ENCODE measurements at places on chromosomes 13 and 19.

DNA sequence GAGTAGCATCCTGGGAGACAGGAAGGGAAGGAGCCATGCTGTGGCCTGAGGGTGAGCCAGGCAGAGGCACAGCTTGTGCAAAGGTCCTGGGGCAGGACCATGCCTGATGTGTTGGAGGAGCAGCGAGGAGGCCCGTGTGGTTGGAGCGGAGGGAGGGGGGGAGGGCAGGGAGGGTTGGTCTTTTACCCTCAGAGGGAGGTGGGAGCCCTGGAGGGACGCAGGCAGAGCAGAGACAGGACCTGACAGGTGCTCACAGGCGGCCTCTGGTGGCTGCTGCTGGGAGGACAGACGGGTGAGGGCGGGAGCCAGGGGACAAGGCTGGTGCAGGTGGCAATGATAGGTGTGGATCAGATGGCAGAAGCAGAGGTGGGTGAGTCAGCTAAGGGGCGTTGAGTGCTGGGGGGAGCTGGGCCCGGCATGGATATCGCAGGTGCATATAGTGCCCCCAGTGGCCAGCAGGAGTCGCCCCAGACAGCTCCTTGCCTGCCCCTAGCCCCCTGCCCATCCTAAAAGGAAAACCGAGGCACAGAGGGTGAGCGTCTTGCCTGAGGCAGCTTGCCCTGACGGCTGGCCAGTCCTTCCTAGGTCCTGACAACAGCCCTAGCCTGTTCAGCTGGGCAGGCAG, 9.8 kb upstream of the GNA15 start:
- DNase-seq: peak; percentile 72

GRCh38 chr13:72728290-72728605, 525 bp downstream of the BORA start:
- DNase-seq: no peak

DNA sequence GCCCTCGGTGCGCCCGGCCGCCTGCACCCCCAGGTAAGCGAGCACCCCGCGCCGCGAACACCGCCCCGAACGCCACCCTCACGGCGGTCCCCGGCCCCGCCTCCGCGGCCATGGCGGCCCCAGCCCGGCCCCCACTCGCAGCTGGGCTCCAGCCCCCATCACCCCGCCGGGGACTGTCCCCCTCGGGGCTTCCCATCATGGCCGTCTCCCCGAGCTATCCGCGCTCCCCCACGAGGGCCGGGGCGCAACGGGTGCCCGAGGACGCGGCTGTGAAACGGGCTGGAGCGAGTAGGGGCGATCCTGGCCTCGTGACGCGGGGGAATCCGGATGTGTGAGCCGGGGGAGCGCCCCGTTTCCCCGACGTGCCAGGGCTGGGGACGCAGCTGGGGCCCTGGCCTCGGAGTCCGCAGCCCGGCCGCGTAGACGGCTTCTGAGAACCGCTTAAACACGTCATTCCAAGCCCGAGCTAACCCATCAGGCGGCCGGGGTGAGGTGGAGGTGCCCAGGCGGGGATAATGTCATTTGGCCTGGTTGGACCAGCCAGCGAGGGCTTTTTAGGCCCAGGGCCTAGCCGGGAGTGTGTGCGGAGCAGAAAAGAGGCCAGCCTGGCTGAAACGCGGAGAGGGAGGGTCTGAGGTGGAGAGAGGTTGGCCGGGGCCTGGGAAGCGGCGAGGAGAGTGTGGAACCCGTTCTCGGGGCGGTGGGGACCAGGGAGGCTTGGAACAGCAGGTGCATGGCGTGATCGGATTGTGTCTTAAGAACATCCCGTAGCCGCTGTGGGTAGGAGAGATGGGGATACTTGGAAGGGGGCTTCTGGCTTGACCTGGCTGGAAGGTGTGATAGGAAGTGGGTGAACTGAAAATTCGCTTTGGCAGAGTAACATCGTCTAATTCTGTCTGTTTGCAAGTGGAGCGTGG, 550 bp downstream of the CERS4 start:
- DNase-seq: peak; percentile 41

GRCh38 chr13:105599477-105600037, 935.9 kb downstream of the EFNB2 start:
- DNase-seq: no peak

DNA sequence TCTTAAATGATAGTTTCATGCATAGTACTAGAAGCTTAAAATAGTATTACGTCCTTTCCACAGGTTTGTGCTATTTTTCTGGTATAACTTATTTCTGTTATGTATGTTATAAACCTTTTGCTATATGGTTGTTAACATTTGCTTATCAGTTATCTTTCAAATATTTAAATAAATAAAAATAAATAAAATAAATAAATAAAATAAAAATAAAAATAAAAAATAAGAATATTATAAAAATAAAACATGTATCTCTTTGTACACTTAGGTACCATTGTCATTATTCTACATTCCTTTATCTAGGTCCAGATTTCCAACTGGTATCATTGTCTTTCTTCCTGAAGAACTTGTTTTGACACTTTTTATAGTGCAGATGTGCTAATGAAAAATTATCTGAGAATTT, 1310.4 kb upstream of the SLC10A2 start:
- DNase-seq: no peak

DNA sequence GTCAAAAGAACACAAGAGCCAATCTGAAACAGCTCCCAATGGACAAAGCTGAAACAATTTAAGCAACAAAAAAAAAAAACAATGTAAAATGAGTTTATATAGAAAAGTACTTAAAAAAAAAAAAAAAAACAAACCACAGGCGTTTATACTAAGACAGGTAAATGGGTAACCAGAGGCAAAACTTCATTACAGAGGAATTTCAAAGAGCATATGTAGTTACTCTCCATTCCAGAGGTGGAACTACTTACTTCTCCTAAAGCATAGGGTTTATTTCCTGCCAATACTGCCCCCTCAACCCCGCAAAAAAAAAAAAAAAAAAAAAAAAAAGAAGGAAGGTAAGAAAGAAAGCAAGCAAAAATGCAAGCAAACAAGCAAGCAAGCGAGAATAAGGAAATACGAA, 132.9 kb downstream of the LIG4 start:
- no peak for DNase-seq

DNA sequence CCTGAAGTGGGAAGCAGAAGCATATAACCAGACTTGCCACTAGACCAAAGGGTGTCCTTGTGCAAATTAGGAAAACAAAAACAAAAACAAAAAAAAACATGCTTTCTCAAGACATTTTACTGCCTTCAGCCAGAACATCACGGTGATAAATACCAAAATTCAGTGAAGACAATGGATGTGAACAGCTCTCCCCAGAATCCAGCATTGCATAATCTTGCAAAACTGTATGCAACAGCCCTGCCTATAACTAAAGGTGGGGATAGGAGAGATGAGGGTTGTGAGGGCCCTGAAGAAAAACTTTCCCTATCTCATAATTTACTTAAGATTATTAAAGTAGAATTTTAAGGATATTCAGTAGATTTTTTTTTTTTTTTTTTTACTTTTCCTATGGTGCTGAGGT, 24.9 kb upstream of the NDFIP2 start:
- no peak for DNase-seq

DNA sequence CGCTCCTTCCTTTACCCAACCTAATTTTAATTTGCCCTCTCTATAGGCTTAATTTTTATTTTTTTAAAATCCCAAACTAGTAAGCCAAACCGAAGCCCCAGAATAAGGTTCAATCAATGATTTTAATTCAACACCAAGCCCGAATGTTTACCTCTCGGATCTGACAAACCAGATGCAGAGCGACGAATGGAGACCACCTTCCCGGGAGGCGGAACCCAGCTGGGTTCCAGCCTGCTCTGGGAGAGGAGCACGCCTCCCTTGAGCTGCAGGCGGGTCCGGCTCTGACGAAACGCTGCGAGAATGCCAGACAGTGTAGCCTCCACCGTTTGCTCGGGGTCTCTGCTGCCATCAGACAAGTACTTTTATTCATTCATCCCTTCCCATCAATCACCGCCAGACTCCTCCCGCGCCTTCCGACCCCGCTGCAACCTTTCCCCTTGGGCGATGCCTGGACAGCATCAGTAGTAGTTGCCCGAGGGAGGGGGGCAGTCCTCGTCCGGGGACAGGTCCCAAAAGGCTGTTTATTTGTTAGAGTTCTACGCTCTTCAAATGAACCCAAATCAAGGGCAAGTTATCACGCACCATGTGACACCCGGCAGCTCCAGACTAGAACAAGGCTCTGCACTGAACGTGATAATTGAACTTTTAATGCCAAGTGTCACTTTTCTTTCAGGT, 752 bp upstream of the EDNRB start:
- peak; percentile 43 for DNase-seq

DNA sequence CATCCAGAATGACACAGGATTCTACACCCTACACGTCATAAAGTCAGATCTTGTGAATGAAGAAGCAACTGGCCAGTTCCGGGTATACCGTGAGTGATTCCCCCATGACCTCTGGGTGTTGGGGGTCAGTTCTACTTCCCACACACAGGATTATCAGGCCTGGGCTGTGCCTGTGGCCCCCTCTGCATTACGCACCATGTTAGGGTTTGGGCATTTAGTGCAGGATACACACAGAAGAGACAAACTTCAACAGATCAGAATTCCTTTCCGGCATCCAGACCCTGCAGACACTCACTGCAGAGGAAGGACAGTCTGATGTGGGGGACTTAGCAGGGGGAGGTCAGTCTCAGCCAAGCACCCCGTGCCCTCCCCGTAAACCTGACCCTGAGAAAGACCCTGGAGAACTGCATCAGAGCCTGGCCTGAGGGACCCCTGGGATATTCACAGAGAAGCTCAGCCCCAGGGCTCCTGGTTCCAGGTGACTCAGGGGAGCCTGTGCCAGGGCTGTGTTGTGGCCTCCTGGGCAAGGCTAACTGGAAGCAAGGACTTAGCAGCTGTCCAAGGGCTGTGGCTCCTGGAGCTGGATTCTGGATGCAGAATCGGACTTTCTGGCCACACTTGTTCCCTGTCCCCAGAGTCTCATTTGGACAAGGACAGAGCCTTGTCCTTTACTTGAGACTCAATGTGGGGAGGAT, 1.7 kb downstream of the CEACAM5 start:
- no peak for DNase-seq

GRCh38 chr13:42047561-42048341, 697 bp upstream of the DGKH start:
- DNase-seq: peak; percentile 53

DNA sequence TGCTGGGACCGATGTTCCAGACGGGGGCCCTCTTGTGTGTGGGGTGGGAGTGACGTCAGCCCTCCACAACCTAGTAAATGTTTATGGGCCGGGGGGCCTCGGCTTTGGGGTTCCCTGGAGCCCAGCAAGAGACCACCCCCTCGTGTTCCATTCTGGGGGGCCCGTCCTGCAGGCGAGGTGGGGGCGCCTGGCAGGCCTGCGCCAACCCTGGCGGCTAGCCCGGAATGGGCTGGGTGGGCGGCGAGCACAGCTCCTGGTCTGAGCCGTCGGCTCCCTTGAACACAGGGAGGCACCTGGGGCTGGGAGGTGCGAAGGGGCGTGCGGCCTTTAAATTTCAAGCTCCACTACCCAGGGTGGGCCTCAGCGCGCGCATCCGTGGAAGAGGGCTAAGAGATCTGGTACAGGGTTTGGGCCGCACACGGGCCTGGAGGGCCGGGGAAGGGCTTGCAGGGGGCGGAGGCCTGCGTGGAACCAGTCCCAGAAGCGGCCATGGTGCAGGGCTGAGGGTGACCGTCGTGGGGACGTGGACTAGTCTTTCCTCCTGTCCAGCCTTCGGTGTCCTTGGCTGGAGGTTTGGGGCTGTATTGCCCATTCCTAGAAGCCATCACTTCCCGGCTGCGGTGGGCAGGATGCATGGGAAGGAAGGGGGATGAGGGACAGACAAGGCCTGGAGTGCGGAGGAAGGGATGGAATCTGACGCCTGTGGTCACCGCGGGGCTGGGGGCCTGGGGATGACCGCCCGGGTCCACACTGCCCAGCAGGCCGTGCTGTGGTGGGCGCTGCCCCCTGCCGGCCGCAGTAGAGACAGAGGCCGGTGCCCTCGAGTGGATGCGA, 11.4 kb downstream of the NDUFA11 start:
- peak; percentile 73 for DNase-seq

GRCh38 chr19:29089315-29089870, 123.6 kb downstream of the UQCRFS1 start:
- no peak for DNase-seq

DNA sequence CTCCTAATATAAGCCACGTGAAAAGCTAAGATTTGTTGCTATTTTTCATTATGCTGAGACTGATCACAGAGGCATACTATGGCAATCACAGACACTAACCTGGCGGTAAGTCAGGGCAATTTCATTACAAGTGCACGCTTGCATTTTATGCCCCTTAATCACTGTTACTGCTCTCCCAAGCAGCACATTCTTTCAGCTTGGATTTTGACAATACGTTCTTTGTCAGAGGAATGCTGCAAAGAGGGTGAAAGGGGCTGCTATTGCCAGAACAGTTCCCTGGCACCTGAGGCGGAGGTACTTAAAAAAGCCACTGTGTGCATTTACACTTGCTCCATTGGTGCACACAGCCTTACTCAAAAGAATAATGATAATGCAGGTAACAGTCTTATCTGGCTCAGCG, 346.6 kb downstream of the RFC3 start:
- no peak for DNase-seq

GRCh38 chr13:102589301-102589822, 7.4 kb upstream of the TPP2 start:
- no peak for DNase-seq

GRCh38 chr13:32041429-32041828, 9.9 kb downstream of the FRY start:
- no peak for DNase-seq
